ENCODE measurements at places on chromosomes 5 and 9.
A peak's percentile ranks its signal among the peaks of the same experiment; 100 is the strongest.

GRCh38 chr5:45042283-45042682 is 233.5 kb downstream of the MRPS30 start:
- DNase-seq: no peak

GRCh38 chr5:66830636-66831035 is 234.4 kb downstream of the MAST4 start:
- DNase-seq: peak; percentile 26

GRCh38 chr5:120098426-120098825 is 365.7 kb upstream of the PRR16 start:
- DNase-seq: no peak

DNA sequence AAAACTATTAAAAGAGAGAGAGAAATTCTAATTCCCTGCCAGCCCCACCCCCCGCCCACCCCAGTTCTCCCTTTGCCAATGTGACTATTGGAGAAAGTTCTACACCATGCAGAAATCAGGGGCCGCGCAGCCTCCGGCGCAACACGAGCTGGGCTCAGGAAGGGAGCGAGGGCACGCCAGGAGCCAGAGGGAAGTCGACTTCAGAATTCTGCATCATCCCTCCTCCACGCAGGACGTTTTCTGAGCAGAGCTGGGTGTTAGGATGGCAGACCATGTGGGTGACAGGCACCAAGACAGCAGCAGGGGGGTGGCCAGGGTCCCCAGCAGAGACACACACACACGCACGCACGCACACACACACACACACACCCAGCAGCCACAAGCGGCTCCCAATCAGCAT is 72.6 kb downstream of the PTCH1 start:
- no peak for DNase-seq

DNA sequence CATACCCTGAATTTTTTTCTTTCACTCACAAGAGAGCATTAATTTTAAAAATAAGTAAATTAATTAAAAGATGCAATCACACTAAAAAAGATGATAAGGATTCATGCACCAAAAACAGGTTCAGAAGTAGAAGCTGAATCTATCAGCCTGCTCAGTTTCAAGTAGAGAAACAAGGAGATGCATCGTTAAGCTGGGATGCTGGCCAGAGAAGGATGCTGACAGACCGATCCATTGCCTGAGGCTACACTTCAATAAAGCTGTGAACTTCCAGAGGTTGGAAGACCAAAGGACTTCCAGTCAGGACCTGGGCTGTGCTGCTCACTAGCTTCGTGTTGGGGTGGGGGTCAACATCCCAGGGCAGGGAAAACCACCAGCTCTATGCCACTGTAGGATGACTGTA is 457.7 kb downstream of the EFNA5 start:
- DNase-seq: no peak

DNA sequence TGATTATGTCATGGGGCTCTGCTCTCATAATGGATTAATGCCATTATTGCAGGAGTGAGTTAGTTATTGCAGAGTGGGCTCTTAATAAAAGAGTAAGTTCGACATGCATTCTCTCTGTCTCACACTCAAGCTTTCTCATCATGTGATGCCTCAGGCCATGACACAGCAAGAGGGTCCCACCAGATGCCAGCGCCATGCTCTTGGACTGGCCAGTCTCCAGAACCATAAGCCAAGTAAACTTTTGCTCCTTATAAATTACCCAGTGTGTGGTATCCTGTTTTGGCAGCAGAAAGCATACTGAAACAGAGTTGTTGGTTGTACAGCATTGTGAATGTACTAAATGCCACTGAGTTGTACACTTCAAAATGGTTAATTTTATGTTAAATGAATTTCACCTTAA is 138.1 kb downstream of the MYO10 start:
- DNase-seq: no peak

DNA sequence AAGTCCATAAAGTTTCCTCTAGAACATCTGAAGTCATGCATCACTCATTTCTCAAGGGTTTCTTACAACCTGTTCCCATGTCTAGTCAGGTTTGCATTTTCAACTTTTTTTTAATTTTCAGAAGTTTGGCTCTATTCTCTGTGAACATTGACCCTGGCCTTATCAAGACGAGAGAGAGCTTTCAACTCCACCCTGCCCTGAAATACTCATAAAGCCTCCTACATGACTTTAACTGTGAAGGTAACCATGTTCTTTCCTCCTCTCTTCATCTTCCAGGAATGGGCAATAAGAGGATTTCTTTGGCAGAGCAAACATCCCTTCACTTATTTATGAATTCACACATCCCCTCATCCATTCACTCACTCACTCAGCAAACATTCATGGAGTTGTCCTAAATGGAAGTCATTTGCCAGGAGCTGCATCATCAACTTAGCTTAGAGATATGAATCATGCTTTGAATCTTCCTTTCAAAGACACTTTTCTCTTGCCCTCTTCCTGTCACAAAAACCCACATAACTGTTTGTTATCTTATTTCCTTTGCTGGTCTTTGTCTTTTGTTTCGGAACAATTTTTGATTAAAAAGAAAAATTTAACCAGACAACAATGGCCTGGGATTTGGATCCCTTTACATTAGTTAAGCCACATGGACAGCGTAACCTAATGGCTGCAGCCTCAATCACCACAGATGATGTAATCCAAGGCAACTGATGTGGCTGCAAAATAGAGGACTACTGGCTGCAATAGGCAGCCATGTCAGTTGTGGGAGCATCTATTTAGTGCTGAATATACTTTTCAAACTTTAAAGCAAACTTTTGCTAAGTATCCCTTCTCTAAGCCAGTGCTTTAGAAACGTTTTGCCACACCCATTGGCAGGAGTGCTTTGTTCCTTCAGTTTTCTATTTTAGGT is 43.0 kb upstream of the GNAQ start:
- no peak for DNase-seq
